Hair follicle dermal papilla cell (primary cell): ENCODE measurements at places on chromosomes 7 and 10. TPM values are rescaled to one million over a fixed set of nuclear protein-coding genes. Genes with fewer than 3 reads are reported as not detected.

The HOGA1 gene
- 1.5 and 1.6 TPM in 2 replicates for total RNA-seq

The FAM13C gene
- total RNA-seq: 0.49 and 1.6 TPM in 2 replicates

The CDK14 gene
- total RNA-seq: 35.3 and 45.1 TPM in 2 replicates

The DNAJC9 gene
- total RNA-seq: 8.5 and 11.5 TPM in 2 replicates

The EBLN1 gene
- total RNA-seq: not detected in 2 replicates

The FGFR2 gene
- total RNA-seq: 23.0 and 24.2 TPM in 2 replicates

The NPY gene
- total RNA-seq: not detected in 2 replicates

The GJD4 gene
- total RNA-seq: 0.16 TPM in 1 of 2 replicates, not detected in the other

The CDK1 gene
- 4.3 and 5.8 TPM in 2 replicates for total RNA-seq

The PNLIP gene
- total RNA-seq: not detected in 2 replicates

The TLL2 gene
- under 0.01 and 0.12 TPM in 2 replicates for total RNA-seq

The ADAM22 gene
- total RNA-seq: 3.0 and 5.5 TPM in 2 replicates

The FAM25G gene
- not detected in 2 replicates for total RNA-seq

The FOXP2 gene
- 13.1 and 20.8 TPM in 2 replicates for total RNA-seq

The ZNF92 gene
- total RNA-seq: 4.0 and 5.0 TPM in 2 replicates

The DEPP1 gene
- 24.9 and 35.7 TPM in 2 replicates for total RNA-seq

The CCL26 gene
- 1.3 TPM in 1 of 2 replicates, not detected in the other for total RNA-seq

The IKZF1 gene
- total RNA-seq: not detected in 2 replicates

The TCF7L2 gene
- 15.9 and 20.4 TPM in 2 replicates for total RNA-seq

The MLXIPL gene
- total RNA-seq: not detected in 2 replicates

The HEPACAM2 gene
- not detected in 2 replicates for total RNA-seq

The STAM gene
- 39.7 and 40.9 TPM in 2 replicates for total RNA-seq

The CUBN gene
- 11.5 and 13.8 TPM in 2 replicates for total RNA-seq

The PSAP gene
- 758 and 826 TPM in 2 replicates for total RNA-seq

The HSPA12A gene
- total RNA-seq: 11.3 and 11.8 TPM in 2 replicates

The C10orf53 gene
- total RNA-seq: not detected in 2 replicates

The C7orf57 gene
- 0.24 TPM in 1 of 2 replicates, not detected in the other for total RNA-seq

The ZWINT gene
- total RNA-seq: 3.6 and 4.4 TPM in 2 replicates

The OIT3 gene
- 0.32 TPM in 1 of 2 replicates, not detected in the other for total RNA-seq

The PLEKHS1 gene
- total RNA-seq: 0.16 and 0.24 TPM in 2 replicates

The IL2RA gene
- total RNA-seq: not detected in 2 replicates

The SGMS1 gene
- total RNA-seq: 65.7 and 69.8 TPM in 2 replicates

The IDI2 gene
- not detected in 2 replicates for total RNA-seq

The SFMBT2 gene
- under 0.01 TPM in 2 replicates for total RNA-seq

The ATG9B gene
- total RNA-seq: under 0.01 and 0.16 TPM in 2 replicates

The AASS gene
- 24.4 and 27.7 TPM in 2 replicates for total RNA-seq

The GBX1 gene
- not detected in 2 replicates for total RNA-seq

The PRKRIP1 gene
- total RNA-seq: 19.0 and 19.2 TPM in 2 replicates

The VDAC2 gene
- 92.8 and 121 TPM in 2 replicates for total RNA-seq

The ALKBH4 gene
- 10.9 and 12.8 TPM in 2 replicates for total RNA-seq

The UTF1 gene
- total RNA-seq: not detected in 2 replicates

The AGBL3 gene
- total RNA-seq: 0.73 and 1.3 TPM in 2 replicates

The VAX1 gene
- total RNA-seq: not detected in 2 replicates

The H2BK1 gene
- not detected in 2 replicates for total RNA-seq

The ATOH7 gene
- total RNA-seq: not detected in 2 replicates

The ITPRID1 gene
- total RNA-seq: not detected in 2 replicates

The BLNK gene
- total RNA-seq: not detected in 2 replicates

The IGF2BP3 gene
- total RNA-seq: 7.6 and 8.3 TPM in 2 replicates

The GIMAP6 gene
- total RNA-seq: 0.16 TPM in 1 of 2 replicates, not detected in the other

The CLRN3 gene
- not detected in 2 replicates for total RNA-seq

The FGL2 gene
- total RNA-seq: 0.16 and 0.49 TPM in 2 replicates

The HMX3 gene
- not detected in 2 replicates for total RNA-seq

The LRRC61 gene
- total RNA-seq: 0.24 and 0.97 TPM in 2 replicates

The JAKMIP3 gene
- total RNA-seq: 0.24 and 0.32 TPM in 2 replicates

The CCDC3 gene
- total RNA-seq: 0.36 and 1.5 TPM in 2 replicates

The PCLO gene
- total RNA-seq: 0.12 and 0.32 TPM in 2 replicates

The TCAF2 gene
- total RNA-seq: 3.6 and 7.6 TPM in 2 replicates

The STRIP2 gene
- total RNA-seq: 1.5 TPM in 2 replicates

The CYP2C19 gene
- not detected in 2 replicates for total RNA-seq
